Skin of body (tissue), 3 donors: ENCODE measurements at places on chromosomes 13 and 19. TPM values are rescaled to one million over a fixed set of nuclear protein-coding genes. Genes with fewer than 3 reads are reported as not detected.
A peak's percentile ranks its signal among the peaks of the same experiment; 100 is the strongest.

FFAR2 gene
- 0.99 TPM for total RNA-seq

ZNF578 gene
- 3.4 TPM for total RNA-seq

LRRC25 gene
- total RNA-seq = 3.7 TPM

HS6ST3 gene
- total RNA-seq = 1.7 TPM

PALM3 gene
- 0.10 TPM for total RNA-seq

ZFP14 gene
- 11.7 TPM for total RNA-seq

ZNF558 gene
- total RNA-seq = 27.8 TPM

MAP4K1 gene
- total RNA-seq = 0.59 TPM

DNA sequence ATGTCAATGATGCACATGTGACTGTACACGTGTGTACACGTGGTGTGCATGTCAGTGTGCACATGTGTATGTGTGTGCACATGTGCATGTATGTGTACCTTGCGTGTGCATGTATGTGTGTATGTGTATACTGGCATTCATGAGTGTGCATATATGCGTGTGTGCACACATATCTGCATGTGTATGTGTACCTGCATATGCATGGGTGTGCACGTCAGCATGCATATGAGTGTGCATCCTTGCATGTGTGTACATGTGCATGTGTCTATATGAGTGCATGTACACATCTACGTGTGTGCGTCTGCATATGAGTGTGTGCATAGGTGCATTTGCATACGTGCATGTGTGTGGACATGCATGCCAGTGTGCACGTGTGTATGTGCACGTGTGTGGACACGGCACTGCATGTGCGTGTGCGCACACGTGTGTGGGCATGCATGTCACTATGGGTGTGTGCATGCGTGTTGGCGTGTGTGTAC, 48.5 kb downstream of the GADD45B start:
- DNase-seq = no peak

DNA sequence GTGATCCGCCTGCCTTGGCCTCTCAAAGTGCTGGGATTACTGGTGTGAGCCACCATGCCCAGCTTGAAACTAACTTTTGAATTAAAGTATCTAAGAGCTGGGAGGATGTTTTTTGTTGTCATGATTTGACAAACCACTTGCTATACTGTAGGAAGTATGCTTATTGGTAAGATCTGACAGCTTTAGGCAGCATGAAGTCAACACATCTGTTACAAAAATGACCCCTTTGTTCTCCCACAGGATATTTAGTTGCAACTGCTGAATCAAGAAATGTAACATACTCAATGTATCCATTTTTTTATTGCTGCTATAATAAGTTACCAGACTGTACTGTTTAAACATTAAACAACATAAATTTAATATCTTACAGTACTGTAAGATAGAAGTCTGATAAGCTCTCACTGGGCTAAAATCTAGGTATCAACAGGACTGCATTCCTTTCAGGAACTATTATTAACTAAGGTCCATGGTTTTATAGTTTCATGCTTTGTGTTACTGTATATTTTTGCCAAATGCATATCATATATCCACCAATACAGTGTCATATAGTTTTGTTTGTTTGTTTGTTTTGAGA, 22.8 kb upstream of the LRP3 start:
- DNase-seq = no peak

DNA sequence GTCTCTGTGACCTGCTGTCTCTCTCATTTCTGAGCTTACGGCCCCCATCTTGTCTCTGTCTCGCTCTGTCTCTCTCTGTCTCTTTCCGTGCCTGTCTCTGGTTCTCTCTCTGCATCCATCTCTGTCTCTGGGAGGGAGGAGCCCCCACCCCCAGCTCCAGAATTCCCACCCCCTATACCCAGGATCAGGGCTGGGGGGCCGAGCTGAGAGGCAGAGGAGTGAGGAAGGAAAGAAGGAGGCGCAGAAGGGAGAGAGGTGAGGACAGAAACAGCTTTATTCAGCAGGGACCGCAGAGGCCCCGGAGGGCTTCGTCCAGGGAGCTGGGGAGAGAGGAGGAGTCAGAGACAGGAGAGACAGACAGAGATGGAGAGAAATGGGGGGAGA, 14.0 kb downstream of the JOSD2 start:
- no peak for DNase-seq

DNA sequence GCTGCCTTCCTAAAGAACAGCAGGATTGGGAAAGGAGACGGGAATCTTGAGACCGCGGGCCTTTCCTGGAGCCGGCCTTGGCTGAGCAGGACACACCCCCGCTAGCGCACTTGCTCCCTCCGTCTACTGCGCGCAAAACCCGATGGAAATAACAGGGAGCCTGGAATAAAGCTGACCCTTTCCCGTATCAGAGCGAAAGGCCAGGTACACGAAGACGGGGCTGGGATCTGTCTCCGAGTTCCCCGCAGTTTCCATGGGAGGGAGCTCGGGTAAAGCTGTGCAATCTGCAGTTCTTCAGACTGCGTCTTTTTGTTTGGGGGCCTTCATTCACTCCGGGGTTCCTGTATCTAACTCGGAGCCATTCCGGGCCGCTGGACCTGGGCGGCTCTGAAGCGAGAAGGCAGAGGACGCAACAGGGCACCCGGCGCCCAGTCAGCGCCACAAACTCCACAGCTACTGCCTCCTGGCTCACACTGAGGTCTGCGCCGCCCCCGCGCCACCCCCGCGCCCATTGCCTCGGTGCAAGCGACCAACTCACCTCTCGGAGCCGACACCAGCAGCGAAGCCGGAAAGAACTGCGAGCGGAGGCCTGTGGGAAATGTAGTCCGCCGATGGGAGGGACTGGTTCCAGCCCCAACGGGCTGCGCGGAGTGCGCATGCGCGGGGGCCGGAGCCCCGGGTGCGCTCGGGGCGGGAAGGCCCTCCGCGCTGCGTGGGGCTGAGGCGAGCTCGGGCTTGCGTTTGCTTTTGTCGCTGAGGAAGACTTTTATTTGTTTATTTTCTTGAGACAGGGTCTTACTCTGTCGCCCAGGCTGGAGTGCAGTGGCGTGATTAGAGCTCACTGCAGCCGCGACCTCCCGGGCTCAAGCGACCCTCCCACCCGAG, at the start of gene ZFP14:
TSS of gene ZFP14 (minus strand) at position 577 of the 885 bp plus-strand sequence. CDS start 11,309 bp downstream, outside the sequence.
- DNase-seq = peak; percentile 90

DNA sequence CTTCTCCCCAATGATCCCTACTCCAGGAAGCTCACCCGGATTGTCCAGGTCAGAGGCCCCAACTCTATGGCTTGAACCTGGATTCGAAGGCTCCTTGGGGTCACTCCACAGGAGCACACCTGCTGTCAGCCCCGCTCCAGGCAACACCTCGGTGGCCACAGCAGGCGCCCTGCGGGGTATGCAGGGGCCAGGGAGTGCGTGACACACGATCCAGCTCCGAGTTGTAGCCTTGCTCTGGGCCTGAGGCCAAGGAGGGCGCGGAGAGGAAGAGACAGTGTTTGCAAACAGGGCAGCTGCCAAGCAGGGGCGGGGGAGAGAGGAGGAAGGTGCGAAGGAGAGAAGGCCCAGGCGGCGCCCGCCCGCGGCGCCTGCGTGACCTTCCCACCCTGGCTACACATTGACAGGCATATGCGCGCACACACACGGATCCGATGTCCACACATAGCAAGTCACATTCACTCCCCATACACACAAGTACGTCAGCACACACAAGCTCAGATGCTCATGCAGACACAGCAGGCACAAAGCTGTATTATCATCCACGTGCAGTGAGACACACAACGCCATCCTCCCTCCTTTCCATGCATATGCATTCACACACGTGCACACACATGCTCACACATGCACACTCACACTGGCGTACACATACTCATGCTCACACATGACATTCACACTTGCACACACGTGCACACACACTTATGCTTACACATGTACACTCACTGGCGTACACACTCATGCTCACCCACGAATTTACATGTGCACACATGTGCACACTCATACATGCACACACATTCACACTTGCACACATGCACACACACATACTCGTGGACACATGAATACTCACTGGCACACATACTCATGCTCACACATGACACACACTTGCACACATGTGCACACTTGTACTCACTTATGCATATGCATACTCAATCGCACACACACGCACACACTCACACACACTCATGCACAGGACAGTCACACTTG, 10.4 kb downstream of the SBK2 start:
- no peak for DNase-seq

- no peak for DNase-seq
Measured at GRCh38 chr13:45040622-45041021, 51.3 kb downstream of the GPALPP1 start.

- DNase-seq = no peak
Measured at GRCh38 chr19:49224879-49225278, 67.3 kb downstream of the TRPM4 start.

DNA sequence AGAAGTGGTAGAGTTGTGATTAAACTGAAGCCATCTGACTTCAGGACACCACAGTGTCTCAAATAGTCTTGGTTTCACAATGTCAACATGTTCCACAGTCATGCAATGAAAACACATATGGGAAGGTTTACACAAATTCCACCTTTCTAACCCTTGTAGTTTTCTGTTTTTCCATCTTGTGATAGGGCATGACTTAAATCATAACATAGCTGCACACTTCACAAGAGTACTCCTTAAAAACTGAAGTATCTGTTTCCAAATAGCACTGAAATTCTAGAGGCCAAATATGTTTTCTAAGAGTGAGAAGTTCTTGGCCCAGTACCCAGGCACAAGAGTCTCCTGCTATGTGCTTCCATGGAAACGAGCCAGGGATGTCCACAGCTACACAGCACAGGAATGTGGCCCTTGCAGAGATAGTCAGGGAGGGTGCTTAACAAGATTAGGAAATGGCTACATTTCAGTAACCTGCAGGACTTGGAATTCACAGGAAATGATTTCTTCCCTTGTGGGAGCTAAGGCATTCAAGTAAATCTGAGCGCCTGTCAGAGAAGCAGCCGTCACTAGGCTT, 269.1 kb downstream of the NDFIP2 start:
- peak; percentile 76 for DNase-seq

DNA sequence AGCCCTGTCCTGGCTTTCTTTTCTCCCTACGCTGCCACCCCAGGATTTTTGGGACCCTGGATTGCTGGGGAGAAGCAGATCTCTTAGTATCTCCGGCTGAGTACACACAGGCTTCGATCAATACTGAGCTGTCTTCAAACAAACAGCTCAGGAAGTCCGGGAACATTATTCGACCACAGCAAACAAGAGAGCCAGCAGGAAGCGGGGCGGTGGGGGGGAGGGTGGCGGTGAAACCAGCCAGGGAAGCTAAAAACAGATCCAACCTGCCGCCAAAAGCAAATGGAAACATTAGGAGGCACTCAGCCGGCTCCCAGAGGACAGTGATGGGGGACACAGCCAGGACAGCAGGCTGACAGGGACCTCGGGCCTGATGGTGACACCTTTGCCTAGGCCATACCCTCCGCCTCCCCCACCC, 12.2 kb upstream of the BCAM start:
- DNase-seq = no peak

GRCh38 chr13:44780591-44781280, 204.6 kb upstream of the TSC22D1 start:
- DNase-seq = no peak

GRCh38 chr13:30153545-30154426, 153.6 kb downstream of the KATNAL1 start:
- DNase-seq = no peak

GRCh38 chr13:106145997-106146864, 389.2 kb downstream of the EFNB2 start:
- no peak for DNase-seq

GRCh38 chr13:93045836-93046235, 180.8 kb upstream of the GPC6 start:
- no peak for DNase-seq
